ENCODE measurements at places on chromosomes 6 and 20.

- no peak for DNase-seq
These were observed 353.2 kb upstream of the BTBD3 start for GRCh38 chr20:11564491-11564890.

DNA sequence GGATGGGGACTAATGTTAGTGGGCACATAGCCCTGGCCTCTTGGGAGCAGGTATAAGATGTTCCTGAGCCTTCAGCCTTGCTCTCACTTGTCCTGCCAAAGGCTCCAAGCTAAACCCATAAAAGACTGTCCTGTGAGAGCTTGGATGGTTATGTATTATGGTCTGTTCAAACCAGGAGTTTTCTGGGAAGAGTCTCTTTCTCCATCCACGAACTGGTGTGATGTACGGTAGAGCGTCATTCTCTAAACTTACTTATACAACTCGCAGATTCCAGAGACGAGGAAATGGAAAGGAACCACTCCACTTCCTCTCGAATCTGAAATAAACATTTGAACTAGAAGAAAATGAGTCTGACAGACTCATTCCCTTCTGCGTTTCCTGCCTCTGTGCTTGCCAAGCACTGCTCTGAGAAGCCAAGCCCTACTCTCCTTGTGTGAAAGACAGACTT, 5.3 kb downstream of the SOBP start:
- DNase-seq: peak; percentile 78

- no peak for DNase-seq
These were observed 74.8 kb downstream of the CDC5L start for GRCh38 chr6:44462335-44462734.

DNA sequence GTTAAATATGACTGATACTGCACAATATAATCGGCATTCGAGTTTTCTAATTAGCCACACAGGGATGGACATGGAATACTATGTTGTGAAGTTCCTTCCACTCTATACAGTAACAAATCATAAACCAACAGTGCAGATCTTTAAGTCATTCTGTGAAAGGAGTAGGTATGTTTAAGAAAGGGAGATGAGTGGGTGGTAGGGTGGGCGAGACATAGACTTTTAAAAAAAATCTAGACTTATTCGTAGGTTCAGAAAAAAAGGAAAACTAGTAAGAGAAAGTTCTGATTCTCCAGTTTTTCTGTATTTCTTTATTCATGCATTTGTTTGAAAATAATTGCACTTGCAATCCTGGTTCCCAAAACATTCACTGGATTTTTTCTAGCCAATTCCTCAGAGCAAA, 61.8 kb downstream of the SYNDIG1 start:
- DNase-seq: no peak

GRCh38 chr6:33952016-33952415, 148.2 kb upstream of the MLN start:
- no peak for DNase-seq

GRCh38 chr6:168371185-168371584, 51.6 kb upstream of the DACT2 start:
- no peak for DNase-seq

DNA sequence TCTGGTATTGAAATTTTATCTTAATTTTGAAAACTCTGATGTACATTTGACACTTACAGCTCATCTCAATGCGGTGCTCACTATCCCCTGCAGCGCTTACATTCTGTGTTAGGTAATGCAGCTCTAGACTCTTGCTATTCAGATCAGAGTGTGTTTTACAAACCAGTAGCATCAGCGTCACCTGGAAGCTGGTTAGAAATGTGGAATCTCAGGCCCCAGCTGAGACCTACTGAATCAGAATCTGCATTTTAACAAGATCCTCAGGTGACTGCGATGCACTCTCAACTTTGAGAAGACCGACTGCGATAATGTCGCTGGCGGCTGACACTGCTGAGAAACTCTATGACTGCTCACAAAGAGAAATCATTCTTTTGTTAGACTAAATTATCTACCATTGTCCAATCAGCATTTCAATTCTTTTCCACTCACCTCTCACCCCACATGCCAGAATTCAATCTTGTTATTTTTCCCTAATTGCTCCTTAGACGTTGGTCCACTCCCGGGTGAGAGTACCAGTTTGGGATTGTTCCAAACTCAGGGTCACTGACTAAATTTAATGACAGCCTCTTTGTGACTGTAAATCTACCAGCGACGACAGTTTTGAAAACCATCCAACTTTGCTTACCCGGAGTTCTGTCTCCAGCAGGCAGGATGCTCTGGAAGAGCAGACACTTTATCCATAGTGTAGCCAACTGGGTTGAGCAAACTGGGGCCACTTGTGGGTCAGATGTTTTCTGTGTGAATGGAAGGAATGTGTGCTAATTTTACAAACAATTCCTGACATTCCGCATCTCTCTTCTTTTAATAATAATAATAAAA, 140.1 kb upstream of the BTBD3 start:
- DNase-seq: peak; percentile 30

DNA sequence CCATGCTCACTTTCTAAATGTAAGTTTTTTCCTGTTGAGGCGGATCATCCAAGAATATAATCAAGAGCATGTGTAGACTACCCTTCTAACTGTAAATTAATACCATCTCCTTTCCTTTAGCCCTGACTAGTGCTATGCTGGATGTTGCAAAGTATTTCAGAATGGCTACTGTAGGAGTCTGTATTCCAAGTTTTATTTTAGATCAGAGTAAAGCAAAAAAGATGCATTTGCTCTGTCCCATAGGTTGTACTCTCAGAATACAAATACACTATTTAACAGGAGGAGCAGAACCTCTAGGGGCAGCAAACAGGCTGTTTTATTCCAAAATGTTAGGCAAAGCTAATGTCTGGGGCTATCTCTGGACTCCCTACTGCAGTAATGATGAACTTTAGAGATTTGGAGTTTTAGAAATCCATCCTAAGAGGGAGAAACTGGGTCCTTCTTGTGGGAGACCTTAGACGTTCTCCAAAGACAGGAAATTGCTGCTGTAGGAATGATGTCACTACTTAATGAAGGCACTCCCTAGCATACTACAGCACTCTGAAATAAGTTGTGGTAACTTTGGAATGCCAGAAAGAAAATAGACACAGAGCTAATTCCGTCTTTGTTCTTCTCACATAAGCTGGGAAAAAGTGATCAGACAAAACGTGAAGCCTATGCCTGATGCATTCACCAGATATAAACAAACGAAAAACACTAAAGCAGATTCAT, 392.4 kb upstream of the HS3ST5 start:
- no peak for DNase-seq

DNA sequence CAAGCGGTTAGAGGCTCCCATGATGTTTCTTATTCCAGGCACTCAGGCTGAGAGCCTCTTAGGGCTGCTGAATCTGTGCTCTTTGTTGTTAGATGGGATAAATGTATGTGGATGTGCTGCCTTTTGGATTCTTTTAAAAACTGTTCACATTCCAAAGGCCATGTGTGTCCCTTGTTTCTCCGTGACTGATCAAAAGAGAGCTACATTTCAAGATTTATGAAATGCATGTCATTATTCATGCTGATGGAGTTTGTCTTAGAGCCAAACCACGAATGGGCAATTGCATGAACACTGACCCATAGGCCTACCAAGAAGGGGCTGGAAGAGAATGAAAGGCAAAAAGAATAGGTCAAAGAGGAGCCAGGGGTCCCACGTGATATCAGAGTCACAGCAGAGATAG, 104.9 kb upstream of the TSHZ2 start:
- no peak for DNase-seq

DNA sequence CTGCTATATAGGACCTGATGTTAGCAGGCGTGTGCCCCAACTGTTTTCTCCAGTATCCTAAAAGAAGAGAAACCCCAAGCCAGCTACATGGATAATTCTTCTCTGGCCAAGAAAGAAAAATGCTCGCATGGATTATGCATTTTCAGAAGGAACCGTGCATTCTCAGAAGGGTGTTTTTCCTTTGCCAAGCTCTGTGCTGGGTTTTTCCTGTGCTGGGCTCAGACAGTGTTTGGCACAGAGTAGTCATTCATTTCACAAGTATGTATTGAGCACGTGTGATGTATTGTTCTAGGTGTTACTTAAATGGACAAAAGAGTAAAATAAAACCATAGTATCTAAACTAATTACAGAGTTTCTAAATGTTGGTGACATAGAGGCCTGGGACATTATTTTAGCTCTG, 62.7 kb upstream of the ZNF133 start:
- peak; percentile 25 for DNase-seq

DNA sequence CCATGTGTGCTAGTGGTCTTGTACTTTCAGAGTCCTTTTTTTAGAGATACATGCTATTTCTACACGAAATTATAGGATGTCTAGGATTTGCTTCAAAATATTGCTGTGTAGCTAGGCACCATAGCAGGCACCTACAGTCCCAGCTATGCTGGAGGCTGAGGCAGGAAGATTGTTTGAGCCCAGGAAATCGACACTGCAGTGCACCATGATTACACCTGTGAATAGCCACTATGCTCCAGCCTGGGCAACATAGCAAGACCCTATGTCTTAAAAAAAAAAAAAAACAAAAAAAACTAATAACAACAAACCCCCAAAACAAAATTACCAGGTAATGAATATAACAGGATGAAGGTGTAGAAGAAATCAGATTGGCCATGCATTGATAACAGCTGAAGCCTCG, 121.7 kb downstream of the NFATC2 start:
- no peak for DNase-seq

- DNase-seq: no peak
These were observed 595 bp upstream of the SRF start for GRCh38 chr6:43170417-43170930.

GRCh38 chr6:110340392-110340965, 17.7 kb downstream of the METTL24 start:
- DNase-seq: no peak

DNA sequence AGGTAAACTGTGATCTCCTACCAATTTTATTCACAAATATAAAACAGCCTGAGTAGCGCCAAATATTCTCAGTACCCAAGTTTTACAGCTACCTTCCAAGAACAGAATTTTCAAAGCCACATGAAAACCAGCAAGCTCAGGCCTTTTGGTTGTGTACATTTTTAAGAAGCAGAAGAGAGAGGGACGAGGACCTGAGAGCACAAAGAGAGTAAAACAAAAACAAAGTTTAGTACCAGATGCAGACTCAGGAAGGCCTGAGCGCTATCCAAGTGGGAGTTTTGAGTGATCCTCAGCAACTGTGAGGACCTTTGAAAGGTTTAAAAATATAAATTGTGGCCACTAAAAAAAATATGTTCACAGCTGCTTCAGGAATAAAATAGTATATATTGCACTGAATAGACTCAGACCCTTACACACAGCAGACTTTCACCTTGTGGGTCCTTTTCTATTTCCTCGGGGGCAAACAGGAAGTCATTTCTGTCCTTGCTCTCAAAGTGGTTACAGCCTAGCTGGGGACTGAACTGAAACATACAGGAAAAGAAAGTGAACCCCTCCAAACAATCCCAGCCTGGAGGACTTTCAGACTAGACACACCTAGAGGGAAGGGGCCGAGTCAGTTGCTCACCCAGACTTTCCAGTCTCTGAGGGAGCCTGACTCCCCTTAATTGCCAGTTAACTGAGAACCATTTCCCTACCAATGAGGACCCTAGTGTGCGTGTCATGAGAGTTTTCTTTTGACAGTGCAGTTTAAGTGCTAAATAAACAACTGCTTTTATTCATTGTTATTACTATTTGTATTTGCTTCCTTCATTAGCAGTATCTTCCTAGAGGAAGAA, 48.5 kb upstream of the NT5E start:
- DNase-seq: no peak

DNA sequence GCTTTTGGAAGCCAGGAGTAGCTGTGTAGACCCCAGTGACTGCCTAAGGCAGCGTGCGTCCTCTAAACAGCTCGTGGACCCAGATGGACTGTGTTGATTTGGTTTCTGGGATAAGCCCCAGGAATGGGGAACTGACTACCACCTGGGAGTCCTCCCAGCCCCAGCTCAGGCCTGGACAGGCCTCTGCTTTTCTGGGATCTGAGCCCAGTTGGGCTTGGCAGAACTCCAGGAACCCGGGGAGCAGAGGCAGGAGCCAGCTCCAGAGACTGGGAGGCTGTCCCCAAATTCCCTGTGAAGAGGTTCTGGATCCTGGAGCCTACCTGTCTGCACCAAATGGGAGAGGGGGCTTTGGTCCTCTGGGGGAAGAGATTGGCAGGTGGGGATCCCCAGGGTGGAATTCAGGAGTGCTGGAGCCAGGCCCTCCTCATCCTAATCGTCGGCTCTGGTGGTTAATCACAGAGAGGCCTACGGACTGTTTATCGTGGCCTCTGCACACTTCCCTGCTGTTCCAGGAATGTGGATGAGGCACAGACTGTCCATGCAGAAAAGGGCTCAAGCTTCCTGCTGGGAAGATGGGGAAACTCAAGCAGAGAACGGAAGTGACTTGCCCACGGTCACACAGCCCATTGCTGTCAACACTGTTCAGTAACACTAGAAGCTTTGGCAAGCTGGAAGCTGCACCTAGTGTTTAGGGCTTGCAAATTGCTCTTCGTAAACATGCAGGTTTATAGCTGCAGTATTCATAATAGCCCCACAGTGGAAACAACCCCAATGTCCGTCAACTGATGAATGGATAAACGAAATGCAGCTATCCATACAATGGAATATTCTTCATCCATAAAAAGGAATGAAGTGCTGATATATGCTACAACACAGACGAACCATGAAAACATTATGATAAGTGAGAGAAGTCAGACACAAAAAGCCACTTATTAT, 100.6 kb downstream of the KCNB1 start:
- DNase-seq: peak; percentile 51

- no peak for DNase-seq
These were observed 29.6 kb upstream of the FOXC1 start for GRCh38 chr6:1580109-1580508.

DNA sequence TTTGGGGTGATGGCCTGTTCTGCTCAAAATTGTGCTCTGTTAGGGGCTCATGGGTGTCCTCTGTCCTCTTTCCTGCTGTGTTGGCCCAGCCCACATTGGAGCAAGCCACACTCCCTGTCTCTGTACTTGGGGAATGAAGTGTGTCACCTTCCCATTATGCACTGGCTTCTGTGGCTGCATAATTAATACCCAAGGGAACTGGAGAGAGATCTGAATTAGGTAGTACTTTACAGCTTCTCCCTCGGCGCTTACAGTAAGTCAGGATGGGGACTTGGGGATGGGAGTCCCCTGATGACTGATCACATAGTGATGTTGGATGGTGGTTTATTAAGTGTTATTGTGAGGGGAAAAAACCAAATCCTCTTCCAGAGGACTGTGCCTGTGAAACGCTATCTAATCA, 116.6 kb downstream of the FOXO3 start:
- DNase-seq: no peak

DNA sequence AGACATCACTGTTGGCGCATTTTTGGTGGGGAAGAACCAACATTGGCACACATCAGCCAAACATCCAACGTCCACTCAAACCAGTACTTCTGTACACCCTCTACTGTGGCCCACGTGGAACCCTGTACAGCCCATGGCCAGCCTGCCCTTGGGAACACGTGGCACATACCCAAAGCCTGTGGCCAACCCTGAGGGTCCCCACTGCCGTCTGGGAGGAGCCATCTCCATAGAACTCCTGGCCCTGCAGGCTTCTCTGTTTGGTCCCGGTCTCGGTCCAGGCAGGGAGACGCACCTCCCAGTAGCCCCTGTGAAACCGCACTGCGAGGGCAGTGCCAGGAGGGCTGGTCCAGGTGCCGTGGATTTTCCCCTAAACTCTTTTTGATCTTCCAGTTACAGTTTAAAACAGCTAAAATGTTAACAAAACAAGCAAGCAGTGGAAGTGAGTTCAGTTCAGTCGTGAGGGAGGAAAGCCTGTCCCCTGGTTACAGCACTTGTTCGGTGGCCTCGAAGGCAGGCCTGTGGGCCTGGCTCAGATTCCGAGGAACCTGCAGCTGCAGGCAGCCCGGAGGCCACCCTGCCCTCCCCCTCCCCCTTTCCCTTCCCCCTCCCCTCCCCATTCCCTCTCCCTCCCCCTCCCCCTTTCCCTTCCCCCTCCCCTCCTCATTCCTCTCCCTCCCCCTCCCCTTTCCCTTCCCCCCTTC, 233.7 kb downstream of the DLL1 start:
- no peak for DNase-seq

Data from pons (tissue), 1 donor.